ENCODE measurements at places on chromosomes 2 and 18.

DNA sequence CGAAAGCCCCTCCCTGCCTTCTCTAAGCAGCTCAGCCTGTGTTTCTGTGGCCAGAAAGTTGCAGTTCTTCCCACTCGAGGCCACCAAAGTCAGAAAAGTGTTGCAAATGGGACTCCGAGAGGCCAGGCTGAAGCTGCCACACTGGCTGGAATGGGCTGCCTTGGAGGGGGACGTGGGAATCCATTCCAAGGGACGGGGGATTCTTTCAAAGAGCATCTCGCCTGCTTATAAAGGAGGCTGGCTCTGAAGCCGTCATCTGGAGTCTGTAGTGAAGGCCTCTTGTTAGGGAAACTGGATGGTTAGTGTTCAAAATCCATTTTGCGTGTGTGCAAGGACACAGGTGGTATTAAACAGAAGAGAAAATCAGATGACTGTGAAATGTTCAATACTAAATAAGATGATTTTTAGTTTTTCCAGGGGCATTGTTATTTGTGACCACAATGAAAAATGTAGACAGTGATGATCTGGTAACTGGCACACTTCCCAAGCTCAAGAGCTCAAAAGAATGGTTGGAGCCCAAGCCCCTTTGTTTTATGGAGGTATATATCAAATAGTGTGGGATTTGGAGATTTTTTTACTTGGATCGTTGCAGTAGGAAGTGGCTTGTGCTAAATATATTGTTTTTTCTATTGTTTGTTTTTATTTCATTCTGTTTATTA lies 782 bp downstream of the FAM228B start:
- no peak for DNase-seq

DNA sequence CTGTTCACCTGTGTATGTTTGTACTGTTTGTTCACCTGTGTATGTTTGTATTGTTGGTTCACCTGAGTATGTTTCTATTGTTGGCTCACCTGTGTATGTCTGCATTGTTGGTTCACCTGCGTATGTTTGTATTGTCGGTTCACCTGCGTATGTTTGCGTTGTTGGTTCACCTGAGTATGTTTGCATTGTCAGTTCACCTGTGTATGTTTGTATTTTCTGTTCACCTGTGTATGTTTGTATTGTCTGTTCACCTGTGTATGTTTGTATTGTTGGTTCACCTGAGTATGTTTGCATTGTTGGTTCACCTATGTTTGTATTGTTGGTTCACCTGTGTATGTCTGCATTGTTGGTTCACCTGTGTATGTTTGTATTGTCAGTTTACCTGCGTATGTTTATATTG lies 14.6 kb downstream of the ADI1 start:
- no peak for DNase-seq

DNA sequence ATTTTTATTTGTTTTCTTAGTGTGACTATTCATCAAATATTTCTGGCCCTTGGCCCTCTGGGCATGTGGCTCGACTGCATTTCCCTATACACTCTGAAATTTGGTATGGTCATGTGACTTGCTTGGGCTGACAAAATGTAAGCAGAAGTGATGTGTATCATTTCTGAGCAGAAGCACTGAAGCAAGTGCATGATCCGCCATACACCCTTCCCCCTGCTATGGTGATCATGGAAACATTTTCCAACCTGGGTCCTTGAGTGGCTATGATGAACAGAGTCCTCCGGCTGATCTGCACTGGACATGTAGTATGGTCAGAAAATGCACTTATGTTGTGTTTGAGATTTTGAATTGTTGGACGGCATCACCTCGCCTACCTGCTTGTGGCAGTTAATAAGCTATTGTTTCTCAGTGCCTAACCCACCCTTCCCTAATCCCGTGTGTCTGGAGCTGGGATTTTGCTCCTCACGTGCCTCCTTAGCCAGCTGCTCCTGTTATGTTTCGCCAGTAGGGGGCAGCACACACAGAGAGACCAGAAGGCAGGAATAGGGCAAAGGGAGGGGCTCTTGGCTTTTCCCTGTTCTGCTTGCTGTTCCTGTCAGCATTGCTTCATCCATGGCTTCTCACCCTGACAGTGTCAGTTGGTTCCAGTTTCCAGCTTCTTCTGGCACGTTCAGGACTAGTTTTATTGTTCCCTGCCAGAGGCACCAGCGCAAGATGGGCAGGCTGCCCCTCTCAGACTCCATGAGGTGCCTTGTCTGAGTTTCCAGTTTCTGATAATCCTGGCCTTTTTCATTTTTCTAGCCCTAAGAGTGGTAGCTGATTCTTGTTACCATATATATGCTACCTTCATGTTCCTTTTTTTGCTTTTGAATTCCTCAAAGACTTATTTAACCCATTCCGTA lies 207.4 kb downstream of the ARL6IP6 start:
- DNase-seq = no peak

DNA sequence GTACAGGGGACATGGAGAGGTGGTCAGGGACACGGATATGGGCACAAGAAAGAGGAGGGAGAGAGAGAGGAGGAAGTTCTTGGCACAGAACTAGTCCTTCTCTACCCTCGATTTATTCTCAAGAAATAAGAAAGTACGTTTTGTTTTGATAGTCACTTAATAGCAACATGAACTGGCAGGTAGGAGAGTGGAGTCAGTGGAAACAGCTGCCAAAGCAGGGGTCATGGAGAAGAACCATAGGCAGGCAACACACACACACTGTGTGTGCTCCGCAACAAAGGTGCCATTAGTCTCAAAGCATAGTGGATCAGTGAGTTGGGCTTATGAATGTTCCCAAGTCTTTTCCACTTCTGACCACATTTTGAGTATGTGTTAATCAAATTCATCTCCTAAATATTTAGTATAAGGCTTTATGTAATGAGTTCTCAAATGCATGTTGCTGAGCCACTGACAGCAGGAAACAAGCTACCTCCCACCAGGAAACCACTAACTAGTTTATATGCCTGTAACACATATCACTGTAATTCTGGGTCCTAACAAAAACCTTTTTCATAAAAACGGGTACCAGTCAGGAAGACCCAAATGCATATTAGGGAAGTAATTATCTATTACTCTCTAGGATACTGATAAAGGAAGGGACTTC lies 41.1 kb downstream of the IWS1 start:
- no peak for DNase-seq

- DNase-seq = no peak
These were observed 36.5 kb downstream of the WDR75 start for GRCh38 chr2:189477756-189478155.

DNA sequence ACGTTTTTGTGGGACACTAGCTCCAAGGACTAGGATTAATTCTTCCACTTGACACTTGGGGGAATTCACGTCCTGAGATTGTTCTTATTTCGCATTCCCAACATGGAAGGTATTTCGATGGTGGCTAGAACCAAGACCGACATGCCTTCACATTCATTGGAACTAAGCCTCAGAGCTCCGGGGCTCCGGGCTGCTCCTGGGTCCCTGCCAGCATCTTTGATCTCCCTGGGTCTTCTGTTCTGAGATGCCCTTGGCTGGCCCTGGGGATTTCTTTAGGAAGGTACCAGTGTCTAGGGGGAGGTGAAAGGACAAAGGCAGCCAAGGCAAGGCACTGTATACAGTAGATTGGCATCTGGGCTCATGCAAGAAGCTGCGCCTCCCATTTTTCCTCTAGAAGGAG lies 76.8 kb downstream of the DYSF start:
- DNase-seq = no peak

DNA sequence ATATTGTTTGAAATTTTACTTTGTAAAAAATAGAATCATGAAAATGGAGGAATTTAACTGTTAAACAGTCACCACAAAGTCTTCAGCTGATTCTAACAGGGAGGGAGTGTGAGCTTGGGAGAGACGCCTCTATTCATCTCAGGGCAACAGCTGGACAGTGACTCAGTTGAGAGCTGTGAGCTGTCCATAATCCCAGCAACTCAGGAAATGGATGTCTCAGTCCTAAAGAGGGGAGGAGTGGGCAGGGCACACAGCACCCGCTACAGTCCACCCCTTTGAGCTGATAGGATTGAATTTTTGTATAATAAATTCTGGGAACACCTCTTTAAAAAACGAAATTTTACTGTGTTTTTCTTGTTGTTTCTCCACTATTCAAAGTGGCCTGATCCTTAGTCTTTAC lies 255.1 kb upstream of the THUMPD2 start:
- DNase-seq = no peak

DNA sequence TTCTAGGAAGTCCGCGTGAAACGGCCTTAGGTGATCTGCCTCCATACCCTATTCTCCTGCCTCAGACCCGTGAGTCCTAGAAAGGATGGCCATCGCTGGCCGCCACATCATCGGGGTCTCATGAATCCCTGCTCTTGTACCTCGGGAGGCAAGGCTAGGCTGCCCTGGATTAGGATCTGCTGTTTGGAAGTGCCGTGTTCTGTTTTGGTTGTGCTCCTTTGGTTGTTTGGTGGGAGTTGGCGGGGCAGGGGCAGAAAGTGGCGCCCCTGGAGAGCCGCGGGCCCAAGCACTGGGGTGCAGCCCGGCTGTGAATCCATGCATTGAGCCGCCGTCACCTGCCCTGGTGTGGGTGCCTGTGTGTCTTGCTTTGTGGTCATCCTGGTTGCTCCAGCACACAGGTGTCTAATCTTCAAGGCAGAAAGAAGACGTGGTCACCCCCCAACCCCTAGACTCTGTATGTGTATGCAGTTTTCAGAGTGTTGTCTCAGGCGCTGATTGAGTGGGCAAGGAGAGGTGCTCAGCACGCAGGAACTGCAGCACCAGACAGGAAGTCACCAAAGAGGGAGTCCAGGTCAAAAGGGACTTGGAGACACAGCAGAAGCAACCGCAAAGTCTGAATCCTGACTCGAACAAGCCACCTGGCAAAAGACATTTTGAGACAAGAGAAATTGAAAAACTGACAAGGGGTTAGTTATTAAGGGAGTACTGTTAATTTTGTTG lies 80.0 kb upstream of the LDLRAD4 start:
- no peak for DNase-seq

DNA sequence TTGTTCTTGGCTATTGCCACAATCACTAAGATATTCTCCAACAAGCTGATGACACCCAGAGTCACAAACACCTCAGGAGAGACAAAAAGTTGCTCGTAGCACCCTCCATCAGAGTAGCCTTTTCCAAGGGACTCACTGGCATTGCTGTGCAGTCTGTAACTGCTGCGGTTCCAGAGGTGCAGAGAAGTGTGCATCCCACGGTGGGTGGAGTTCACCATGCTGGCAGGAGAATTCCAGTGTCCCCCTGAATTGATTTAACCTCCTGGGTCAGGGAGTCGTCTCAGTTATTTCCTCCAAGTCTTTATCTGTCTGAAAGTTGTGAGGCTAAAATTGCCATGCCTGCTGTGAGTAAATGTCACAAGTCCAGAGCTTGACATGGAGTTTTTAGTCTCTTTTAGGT lies 443 bp downstream of the MC4R start:
- DNase-seq = no peak

DNA sequence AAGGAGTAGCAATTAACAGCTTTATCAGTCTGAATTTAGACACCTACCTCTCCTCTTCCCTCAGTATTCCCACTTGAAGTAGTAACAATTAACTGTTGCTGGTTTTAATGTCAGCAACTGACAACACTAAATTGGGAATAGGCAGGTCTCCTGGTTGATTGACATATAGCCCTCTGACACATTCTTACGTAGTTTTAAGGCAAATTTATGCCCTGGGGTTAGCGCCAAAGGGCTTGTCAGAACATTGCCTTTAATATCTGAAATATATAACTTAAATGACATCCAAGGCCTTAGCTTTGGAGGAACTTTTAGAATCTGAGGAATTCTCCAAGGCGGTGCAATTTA lies 7.4 kb downstream of the ASXL3 start:
- no peak for DNase-seq

DNA sequence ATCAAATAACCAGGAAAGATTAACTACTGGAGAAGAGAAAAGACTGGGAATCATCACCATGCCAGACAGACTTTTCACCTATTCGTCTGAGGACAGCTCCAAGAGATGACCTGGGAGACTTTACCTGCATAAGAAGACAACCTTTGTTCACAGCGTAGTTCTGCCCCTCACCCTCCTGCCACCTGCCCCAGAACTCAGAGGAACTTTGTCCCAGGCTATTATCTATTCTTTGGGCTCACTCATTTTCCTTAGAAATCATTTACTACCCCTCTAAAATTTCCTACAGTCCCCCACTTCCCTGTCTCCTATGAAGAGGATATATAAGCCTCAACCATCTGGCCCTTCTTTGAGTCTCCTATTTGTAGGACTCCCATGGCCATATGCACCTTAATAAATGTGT lies 19.3 kb upstream of the COPS8 start:
- DNase-seq = no peak

DNA sequence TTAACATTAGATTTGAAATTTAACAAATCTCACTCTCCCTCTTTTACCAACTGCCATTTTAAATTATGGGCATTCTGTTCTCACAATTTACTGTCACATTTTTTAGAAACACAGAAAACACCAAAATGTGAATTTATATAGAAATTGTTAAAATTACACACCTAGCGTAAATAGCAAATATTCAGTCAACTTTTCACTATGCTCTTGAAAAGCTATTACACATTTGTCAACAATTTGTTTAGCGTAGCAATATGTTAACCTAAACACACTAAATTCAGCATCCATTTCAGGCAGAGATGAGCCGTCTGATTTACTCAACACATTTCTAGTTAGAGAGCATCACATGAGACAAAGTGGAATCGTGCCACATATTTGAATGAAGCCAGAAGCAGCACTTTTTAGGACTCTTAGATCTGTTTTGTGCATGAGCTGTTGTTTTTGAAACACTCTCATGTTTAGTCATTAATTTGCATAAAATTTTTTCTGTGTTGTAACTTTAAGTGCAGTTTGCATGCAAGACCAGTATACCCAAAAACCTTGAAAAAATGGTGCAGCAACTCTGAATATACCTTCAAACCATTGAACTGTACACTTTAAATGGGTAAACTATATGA lies 8.2 kb downstream of the TTC32 start:
- no peak for DNase-seq

GRCh38 chr18:30485078-30485477 lies 557.5 kb downstream of the DSC3 start:
- no peak for DNase-seq

DNA sequence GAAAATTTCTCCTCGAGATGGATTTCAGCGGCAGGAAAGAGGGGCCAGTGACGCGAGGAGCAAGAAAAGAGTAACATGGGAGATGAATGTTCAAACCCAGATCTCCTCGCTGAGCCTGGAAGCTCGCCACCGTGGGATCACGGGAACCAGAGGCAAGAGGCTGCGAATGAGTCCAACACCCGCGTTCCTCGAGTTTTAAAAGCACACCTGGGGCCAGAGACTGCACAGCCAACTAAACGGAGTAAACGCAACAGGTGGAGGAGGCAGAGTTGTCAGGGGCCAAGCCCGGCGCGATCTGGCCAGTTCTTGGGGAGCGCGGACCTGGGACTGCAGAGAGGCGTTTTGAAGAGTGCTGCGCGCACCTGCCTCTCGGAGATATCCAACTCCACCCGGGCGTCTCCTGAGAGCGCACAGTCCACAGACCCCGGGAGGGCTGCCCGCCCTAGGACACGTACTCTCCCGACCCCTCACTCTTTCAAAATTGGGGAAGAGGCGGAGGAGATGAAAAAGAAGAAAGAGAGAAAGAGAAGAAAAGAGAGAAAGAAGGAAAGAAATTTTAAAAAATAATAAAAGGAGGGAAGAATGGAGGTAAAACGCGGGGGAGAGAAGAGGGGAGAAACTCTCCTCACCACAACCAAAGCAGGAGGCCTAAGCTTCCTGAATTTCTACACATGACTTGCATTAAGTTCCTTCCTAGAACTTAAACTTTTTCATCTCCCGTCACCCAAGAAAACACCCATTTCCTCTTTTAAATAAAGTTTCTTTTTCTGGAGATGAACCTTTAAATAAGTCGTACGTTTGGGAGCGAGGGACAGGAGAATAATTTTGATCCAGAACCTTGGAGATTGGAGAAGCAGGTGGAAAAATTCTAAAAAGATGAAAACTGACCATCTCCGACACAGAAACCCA lies 5.3 kb upstream of the PAX3 start:
- no peak for DNase-seq
